Muscle of leg (tissue), 16 donors: ENCODE measurements at places on chromosomes 6 and 20.

GRCh38 chr6:30802731-30803130, 58.4 kb upstream of the IER3 start:
- DNase-seq: no peak
- H3K4me3 ChIP-seq: no peak overlapping the region
- no peaks in the 10 kb centered on the region for H3K27me3 ChIP-seq

GRCh38 chr6:24905483-24905882, 30.3 kb downstream of the RIPOR2 start:
- H3K4me3 ChIP-seq: no peak overlapping the region
- H3K4me1 ChIP-seq: peaks cover 31% of the 10 kb centered on the region
- no peaks in the 10 kb centered on the region for H3K27me3 ChIP-seq
- DNase-seq: peak; percentile 28

- H3K36me3 ChIP-seq: no peaks in the 10 kb centered on the region
- DNase-seq: no peak
- no peak overlapping the region for H3K4me3 ChIP-seq
- H3K4me1 ChIP-seq: no peaks in the 10 kb centered on the region
- no peak overlapping the region for H3K27ac ChIP-seq
Measured at GRCh38 chr6:77332915-77333623, 130.2 kb downstream of the HTR1B start.

GRCh38 chr6:22801831-22802230, 232.5 kb downstream of the HDGFL1 start:
- no peaks in the 10 kb centered on the region for H3K27me3 ChIP-seq
- H3K36me3 ChIP-seq: no peaks in the 10 kb centered on the region
- DNase-seq: no peak

- H3K27me3 ChIP-seq: peaks cover 47% of the 10 kb centered on the region
- H3K4me3 ChIP-seq: no peak overlapping the region
- no peaks in the 10 kb centered on the region for H3K36me3 ChIP-seq
- no peak for DNase-seq
- H3K27ac ChIP-seq: no peak overlapping the region
- H3K4me1 ChIP-seq: no peaks in the 10 kb centered on the region
Measured at GRCh38 chr20:64165866-64166600, 1.8 kb downstream of the MYT1 start.

DNA sequence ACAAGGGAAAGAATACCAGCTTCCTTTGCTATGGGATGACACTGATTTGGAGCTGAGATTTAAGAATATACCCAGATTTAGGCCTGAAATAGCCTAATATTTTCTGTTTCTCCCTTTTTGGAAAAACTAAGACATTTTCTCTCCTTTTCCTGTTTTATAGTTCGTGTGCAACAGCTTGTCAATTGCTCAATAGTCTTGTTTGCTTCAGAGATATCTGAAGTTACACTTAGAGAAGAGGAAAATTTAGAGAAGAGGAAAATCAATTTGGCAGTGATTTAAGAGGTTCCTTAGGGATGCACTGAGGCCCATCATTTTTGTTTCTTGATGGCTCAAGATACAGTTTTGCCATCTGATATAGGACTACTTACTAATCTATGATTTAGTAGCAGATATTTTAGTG, 398.6 kb downstream of the RFPL4B start:
- no peaks in the 10 kb centered on the region for H3K4me1 ChIP-seq
- no peak overlapping the region for H3K4me3 ChIP-seq
- DNase-seq: peak; percentile 41
- H3K27me3 ChIP-seq: no peaks in the 10 kb centered on the region
- H3K36me3 ChIP-seq: no peaks in the 10 kb centered on the region

DNA sequence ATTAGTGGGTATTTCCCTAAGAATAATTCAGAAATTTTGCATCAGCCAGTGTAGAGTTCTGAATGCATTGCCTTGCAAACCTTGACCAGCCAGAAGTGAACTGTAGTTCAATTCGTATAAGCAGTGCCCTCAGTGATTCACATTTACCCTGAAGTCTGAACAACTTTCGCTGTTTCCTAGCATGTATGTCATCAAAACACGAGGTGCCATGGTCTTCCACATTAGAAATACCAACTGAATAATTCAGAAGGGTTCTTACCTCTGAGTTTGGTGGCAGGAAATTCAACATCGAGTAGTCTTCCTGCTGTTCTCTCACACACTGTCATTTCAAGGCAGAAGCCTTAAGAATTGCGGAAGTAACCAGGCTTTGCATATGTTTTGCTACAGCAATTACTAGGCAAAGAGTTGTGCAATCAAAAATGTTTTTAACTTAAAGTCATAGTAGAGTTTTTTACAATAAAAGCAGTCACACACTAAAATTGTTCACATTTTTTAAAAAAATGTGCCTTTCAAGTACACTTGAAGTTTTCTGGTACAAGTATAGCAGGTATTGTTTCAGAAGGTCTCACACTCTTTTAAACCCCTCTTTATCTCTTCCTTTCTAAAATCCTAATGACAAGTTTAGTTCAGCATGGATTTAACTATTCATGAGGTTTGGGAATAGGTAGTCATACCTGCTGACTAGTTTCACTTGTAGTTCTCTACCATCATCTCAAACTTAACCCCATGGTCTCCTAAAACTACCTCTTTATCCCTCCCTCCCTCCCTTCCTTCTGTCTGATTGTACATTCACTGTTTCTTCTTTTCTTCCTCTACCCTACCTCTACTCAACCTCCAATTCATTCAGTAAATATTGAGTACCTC, 118.3 kb downstream of the STXBP5 start:
- H3K36me3 ChIP-seq: peaks cover 2% of the 10 kb centered on the region
- H3K4me1 ChIP-seq: no peaks in the 10 kb centered on the region
- H3K27me3 ChIP-seq: no peaks in the 10 kb centered on the region
- no peak overlapping the region for H3K27ac ChIP-seq
- no peak overlapping the region for H3K4me3 ChIP-seq
